ENCODE measurements at places on chromosomes 13 and 19. TPM values are rescaled to one million over a fixed set of nuclear protein-coding genes. Genes with fewer than 3 reads are reported as not detected.
A peak's percentile ranks its signal among the peaks of the same experiment; 100 is the strongest.

The TEX26 gene
- not detected for total RNA-seq

The RDH13 gene
- total RNA-seq, result 11.0 TPM

The IQCN gene
- 0.39 TPM for total RNA-seq

The SERPINE3 gene
- not detected for total RNA-seq

The CYP4F11 gene
- total RNA-seq, result not detected

The GPR180 gene
- 9.1 TPM for total RNA-seq

The WDR87 gene
- not detected for total RNA-seq

The CAPN12 gene
- total RNA-seq, result 9.0 TPM

The BCAM gene
- total RNA-seq, result not detected

The KLF12 gene
- total RNA-seq, result 25.5 TPM

DNA sequence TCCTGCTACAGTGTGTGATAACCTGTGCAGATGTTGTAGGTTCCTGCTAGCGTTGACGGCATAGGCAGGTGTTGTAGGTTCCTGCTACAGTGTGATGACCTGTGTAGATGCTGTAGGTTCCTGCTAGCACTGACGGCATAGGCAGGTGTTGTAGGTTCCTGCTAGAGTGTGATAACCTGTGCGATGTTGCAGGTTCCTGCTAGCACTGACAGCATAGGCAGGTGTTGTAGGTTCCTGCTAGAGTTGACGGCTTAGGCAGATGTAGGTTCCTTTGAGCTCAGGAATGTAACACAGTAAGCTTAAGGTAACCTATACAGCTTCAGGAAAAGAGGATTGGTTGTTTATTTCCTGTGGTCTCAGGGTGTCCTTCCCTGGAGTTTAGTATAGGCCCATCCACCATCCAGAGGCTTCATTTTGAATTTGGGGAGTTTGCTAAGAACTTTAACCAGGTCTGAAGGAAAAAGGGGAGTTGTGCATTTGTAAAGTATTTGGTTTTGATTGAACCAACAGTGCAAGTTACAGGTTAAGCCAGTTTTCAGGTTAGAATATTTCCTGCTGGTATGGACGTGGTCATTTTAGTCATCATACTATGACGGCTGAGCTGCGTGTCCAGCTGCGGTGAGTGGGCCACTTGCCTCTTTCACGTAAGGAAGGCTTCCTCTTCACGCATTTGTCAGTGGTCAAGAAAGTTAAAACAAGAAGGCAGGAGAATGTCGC, 53.8 kb downstream of the ATP11A start:
- DNase-seq, result no peak
- no peak overlapping the region for H3K4me3 ChIP-seq
- H3K36me3 ChIP-seq, result no peaks in the 10 kb centered on the region
- H3K27me3 ChIP-seq, result no peaks in the 10 kb centered on the region

- no peak overlapping the region for H3K27ac ChIP-seq
- no peaks in the 10 kb centered on the region for H3K27me3 ChIP-seq
- no peaks in the 10 kb centered on the region for H3K36me3 ChIP-seq
- H3K4me3 ChIP-seq, result no peak overlapping the region
Observed at GRCh38 chr19:5240011-5240410, 100.6 kb downstream of the PTPRS start.

DNA sequence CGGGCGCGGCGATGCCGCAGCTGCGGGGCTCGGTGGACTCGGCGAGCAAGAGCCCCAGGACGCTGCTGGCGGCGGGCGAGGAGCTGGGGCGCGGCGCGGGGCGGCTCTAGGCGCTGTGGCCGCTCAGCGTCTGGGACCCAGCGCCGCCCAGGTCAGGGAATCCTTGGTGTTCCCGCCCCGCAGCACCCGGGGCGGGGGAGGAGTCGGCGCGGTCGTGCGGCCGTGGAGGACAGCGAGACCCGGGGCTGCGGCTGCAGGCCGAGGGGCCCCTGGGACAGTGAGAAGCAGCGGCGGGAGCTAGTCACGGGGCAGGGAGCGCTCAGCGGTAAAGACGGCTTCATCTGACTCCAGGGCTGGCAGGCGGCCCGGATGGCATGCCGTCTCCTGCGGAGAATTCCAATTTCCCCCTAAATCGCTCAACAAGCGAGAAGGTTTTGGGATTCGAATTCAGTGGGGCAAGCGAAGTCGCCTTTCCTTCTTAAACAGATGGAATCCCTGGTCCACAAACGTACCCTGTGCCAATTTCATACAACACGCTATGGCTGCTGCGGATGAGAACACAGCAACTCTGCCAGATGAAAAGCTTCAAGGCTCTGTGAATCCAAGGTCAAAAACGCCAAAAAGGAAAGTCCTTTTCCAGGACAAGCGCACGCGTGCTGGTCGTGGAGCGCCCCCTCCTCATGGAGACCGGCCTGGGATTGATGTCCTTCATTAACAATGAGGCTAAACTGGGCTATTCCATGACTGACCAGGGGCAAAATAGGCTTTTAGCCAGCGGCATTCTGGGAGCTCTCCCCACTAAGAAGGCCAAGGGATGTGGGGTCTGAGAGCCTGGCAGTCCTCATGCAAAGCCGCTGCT, 4.2 kb upstream of the ZSCAN4 start:
- peaks cover 16% of the 10 kb centered on the region for H3K27me3 ChIP-seq
- peak; percentile 18 for DNase-seq
- peak overlapping the region; percentile 57 for H3K4me3 ChIP-seq
- H3K27ac ChIP-seq, result no peak overlapping the region
- no peaks in the 10 kb centered on the region for H3K36me3 ChIP-seq

DNA sequence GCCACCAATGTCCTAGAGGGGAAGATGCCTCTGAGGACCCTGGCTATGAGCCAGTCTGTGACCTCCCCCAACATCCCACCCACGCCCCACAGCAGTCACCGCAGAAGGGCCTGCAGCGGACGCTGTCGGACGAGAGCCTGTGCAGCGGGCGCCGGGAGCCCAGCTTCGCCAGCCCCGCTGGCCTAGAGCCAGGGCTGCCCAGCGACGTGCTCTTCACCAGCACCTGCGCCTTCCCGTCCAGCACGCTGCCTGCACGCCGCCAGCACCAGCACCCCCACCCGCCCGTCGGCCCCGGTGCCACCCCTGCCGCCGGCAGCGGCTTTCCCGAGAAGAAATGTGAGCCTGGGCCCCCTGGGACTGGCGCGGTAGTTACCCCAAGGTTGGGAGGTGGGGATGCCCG, 30.6 kb downstream of the DPF1 start:
- H3K4me3 ChIP-seq, result no peak overlapping the region
- peaks cover 7% of the 10 kb centered on the region for H3K36me3 ChIP-seq
- no peak for DNase-seq
- H3K27me3 ChIP-seq, result no peaks in the 10 kb centered on the region

DNA sequence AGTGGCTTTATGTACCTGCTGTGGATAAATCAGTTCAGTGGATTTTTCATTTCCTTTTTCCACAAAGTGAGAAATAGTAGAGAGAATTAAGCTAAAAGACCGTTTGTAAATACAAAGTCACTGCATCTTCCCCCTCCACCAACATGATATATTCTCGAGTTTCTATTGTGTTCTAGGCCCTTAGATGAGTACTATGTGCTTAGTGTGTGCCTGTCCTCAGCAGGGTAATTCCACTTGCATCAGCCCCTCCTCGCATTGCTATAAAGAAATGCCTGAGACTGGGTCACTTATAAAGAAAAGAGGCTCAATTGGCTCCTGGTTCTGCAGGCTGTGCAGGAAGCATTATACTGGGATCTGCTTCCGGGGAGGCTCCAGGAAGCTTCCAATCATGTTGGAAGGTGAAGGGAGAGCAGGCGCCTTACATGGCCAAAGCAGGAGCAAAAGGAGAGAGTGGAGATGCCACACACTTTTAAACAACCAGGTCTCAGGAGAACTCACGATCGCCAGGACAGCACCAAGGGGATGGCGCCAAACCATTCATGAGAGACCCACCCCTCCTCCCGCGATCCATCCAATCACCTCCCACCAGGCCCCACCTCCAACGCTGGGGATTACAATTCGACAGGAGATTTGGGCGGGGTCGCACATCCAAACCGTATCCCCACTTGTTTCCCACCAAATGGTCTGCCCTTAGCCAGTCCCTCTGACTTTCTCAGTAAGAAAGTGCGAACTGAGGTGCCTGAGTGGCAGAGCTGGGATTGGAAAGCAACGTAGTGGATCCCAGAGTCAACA, 102.3 kb upstream of the ABCC4 start:
- peaks cover 6% of the 10 kb centered on the region for H3K27me3 ChIP-seq
- H3K36me3 ChIP-seq, result no peaks in the 10 kb centered on the region
- no peak overlapping the region for H3K27ac ChIP-seq
- peak overlapping the region; percentile 79 for H3K4me3 ChIP-seq
- peaks cover 5% of the 10 kb centered on the region for H3K4me1 ChIP-seq

- no peaks in the 10 kb centered on the region for H3K27me3 ChIP-seq
- H3K36me3 ChIP-seq, result peaks cover 20% of the 10 kb centered on the region
- no peak for DNase-seq
Observed at GRCh38 chr13:24502533-24503378, 9.8 kb downstream of the PARP4 start.

DNA sequence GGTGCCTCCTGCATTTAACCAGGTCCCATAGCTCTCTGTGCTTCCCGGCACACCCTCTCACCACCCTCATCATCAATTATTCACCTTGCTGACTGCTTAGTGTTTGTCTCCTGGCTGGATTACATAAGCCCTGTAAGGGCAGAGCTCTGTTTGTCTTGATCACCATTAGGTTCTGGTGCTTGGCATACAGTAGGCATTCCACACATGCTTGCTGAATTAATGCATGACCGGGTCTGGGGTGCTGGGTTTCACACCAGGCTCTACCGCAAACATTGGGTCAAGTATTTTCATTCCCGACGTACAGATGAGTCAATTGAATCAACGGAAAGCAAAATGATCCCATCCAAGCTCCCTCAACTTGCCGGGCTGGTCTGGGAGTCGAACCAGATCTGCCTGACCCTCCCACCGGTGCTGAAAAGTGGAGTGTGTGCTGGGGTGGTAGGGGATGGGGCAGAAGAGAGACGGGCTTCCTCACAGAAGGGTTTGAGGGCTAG, 28.5 kb downstream of the VAV1 start:
- H3K27ac ChIP-seq, result peak overlapping the region; percentile 94
- no peaks in the 10 kb centered on the region for H3K27me3 ChIP-seq
- peak overlapping the region; percentile 75 for H3K4me3 ChIP-seq

DNA sequence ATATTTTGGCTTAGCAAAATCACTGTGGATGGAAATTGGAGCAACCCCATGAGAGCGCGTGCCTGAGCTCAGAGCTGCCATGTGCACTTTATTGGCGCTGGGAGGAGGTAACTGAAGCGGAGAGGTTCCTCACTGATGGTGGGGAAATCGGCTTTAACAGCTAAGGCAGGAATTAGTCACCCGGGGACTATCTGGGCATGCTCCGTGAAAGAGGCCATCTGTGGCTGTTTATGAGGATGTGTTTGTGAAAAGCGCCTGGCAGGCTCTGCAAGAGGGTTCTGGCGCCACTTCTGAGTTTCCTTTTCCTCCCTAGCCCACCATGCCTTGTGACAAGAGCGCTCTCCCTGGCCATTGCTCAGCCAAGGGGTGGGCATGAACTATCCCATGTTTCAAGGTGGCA, 815.6 kb downstream of the UQCRFS1 start:
- H3K36me3 ChIP-seq, result no peaks in the 10 kb centered on the region
- DNase-seq, result no peak
- H3K4me1 ChIP-seq, result no peaks in the 10 kb centered on the region
